ENCODE measurements at places on chromosomes 4 and X. TPM values are rescaled to one million over a fixed set of nuclear protein-coding genes. Genes with fewer than 3 reads are reported as not detected.

The HTR2C gene
- not detected for total RNA-seq

The ZRSR2 gene
- 3.9 TPM for total RNA-seq

GRCh38 chr4:46856333-46856732, 52.7 kb downstream of the COX7B2 start:
- no peak for DNase-seq

DNA sequence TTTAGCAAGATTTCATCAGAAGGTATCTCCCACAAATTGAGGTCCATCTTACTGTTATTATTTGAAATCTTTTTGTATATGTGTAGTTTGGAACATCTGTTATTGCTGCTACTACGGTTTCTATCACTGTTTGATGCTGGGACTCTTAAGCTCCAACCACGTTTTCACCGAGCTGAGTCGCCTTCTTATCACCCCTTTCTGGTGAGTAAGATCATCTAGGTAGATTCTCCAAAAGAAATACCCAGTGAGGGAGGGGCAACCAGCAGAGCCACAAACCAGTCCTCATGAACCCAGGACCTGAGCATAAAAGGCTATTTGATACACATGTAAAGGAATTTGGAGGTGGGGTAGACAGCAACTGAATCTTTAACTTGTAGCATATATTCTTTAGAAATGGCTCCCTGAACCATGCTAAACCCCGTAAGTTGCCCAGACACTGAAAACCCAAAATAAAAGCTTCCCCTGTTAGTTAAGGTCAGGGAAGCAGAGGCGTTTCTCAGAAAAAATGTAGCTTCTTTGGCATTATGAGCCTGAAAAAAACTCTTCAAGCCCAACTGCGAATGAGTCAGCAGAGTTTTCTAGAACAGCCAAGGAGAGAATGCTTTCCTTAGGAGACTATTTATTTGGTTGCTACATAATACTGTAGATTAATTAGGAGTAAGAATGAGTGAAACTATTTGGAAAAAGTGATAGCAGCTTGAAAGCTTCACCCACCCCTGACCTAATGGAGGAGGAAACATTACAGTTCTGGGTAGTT, 53.8 kb upstream of the ATXN3L start:
- no peak for DNase-seq

DNA sequence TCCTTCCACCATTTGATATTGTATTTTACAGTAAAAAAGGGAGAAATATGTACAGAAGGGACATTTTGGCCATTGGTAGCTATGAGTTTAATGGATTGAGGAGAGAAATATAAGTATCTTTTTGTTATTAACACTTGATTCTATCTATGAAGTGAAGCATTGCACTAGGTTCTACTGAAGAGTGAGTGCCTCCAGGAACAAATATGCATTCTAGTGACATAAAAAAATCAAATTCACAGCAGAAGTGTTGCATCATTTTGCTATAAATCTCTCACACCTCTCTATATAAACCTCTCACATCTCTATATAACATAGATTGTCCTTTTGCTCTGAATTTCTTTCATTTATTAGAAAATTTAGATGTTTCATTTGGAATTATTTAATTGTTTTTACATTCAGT, 425 bp downstream of the SYTL5 start:
- DNase-seq, result no peak

- DNase-seq, result no peak
These were observed 129.5 kb downstream of the KCNIP4 start for GRCh38 chr4:21819086-21819485.

GRCh38 chr4:110533590-110533910, 57.6 kb downstream of the ENPEP start:
- DNase-seq, result no peak

All from gastrocnemius medialis (tissue), 4 donors.